ENCODE measurements at places on chromosomes 5 and 9. TPM values are rescaled to one million over a fixed set of nuclear protein-coding genes. Genes with fewer than 3 reads are reported as not detected.

GRCh38 chr9:18598969-18599368, 125.0 kb downstream of the ADAMTSL1 start:
- no peak for DNase-seq

GRCh38 chr5:34610546-34610945, 45.6 kb upstream of the RAI14 start:
- DNase-seq, result no peak

GRCh38 chr5:57527870-57528269, 45.3 kb upstream of the ACTBL2 start:
- DNase-seq, result no peak

DNA sequence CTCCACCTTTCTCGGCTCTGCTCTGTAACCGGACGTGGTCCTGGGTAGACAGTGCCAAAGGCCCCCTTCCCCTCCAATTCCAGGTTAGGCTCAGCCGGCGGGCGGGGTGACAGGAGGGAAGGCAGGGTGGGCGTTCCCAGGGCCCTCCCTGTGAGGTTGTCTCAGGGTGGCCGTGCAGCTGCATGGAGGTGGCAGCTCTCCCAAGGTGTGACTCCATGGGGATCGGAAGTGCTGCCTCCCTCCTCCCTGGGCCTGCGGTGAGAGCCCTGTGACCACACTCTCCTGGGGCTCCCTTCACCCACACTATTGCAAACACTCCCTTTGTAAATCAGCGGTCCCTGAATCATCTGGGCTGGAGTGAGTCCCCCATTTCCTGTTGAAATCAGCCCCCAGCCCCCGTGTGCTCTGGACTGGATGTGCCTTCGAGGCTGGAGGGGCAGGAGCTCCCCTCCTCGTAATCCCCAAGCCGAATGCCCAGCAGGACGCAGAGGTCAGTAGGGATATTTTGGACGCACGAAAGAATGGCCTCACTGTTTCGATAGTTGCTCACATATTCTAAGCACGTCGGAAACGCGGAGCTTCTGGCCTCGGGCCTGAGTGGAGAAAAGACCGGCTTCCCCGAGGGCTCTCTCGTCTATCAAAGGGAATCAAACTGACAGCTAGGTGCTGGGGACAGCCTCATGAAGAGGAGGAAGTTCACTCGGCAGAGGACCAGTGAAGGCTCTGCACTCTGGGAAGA, 107.6 kb upstream of the COL5A1 start:
- no peak for DNase-seq

Gene PCDHB13
- total RNA-seq, result not detected
